Neural crest cell (in vitro differentiated cells): ENCODE measurements at places on chromosomes 6 and 20.

DNA sequence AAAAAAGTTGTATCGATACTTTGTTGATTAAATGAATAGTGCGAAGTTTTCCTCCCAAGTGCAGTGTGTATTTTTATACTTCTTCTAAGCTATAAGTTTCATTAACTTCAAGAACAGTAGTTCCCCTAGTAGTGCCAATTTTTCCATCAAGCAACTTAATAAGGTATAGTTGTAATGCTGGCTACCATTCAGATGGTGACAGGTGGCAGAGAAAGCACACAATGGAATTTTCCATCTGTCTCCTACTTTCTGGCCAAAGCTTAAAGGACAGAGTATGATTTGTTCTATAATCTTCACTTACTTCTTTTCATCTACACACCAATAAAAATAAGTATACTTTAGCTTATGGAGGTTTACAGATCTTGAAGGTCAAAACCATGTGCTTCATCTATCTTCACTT, 431.1 kb downstream of the NKAIN2 start:
- DNase-seq, result no peak
- H3K4me1 ChIP-seq, result no peaks in the 10 kb centered on the region
- no peak overlapping the region for H3K4me3 ChIP-seq
- no peaks in the 10 kb centered on the region for H3K27me3 ChIP-seq
- no peak overlapping the region for H3K27ac ChIP-seq

DNA sequence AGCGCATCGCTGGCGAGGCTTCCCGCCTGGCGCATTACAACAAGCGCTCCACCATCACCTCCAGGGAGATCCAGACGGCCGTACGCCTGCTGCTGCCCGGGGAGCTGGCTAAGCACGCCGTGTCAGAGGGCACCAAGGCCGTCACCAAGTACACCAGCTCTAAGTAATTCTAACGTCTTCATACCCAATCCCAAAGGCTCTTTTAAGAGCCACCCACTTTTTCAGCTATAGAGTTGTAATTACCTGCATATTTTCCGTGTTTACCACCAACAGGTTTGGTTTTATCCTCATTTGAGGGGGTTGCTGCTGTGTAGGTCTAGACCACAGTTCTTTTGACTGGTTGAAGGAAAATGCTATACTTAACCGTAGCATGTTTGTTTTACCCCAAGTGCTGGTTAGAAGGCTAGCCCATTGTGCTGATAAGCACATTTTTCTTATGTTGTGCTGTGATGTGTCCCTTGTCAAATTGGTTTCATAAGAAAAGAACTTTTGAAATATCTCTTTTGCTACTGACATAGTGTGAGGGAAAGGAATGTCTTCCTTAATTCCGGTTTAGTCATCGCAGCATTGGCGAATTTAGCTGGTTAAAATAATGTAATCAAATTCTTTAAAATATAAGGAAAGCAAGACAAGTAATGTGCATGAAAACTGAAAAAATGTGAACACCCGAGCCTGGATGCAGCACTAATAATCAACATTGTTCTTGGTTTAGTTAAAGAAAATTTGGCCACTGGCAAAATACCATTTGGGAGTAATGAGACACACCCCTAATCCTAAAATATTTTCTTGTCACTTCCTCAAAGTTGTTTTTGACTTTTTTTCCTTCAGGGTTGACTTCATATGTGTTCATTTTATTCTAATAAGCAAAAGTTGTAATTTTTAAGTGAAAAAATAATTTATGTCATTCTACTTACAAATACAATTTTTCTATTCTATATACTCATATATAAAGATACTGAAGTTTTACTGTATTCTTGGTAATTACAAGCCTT, 112.8 kb downstream of the HFE start:
- H3K27ac ChIP-seq, result peak overlapping the region; percentile 98
- H3K27me3 ChIP-seq, result peaks cover 32% of the 10 kb centered on the region
- H3K4me1 ChIP-seq, result peaks cover 51% of the 10 kb centered on the region
- no peak for DNase-seq
- peak overlapping the region; percentile 98 for H3K4me3 ChIP-seq
- H3K36me3 ChIP-seq, result peaks cover 12% of the 10 kb centered on the region

DNA sequence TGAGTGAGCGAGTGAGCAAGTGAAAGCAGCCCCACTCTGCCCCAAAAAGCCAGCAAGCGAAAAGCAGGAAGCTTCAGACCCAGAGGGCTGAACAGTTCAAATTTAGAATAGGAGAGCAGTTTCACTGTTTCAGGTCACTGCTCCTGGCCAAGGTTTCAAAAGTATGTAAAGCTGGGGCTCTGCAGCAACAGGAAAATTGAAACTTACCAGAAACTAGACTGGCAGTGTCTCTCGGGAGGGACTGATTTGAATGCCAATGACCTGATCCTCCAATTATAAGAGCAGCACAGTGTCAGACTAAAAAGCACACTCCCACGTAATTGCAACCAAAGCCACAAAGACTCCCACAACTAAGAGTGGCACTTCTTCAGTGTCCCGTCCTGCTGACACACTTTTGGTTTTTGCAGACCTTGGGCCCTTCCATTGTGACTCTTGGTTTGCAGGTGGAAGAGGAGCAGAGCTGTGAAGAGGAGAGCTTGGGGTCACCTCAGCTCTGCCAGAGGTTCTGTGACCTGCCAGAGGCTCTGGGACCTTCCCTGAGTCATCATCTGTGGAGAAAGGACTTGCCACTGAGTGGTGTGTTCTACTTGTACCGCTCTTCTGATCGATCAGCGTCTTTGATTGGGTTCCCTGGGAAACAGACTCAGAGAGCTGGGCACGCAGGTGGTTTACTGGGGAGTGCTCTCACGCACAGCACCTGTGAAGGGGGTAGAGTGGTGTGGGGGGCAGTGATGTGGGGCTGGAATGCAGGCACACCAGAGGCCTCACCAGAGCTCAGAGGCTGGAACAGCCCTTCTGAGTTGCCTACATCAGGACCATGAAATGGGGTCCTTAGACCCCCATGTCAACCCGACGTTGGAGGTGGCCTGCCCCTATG, 52.7 kb upstream of the PTGIS start:
- H3K27me3 ChIP-seq, result no peaks in the 10 kb centered on the region
- H3K27ac ChIP-seq, result no peak overlapping the region
- peaks cover 9% of the 10 kb centered on the region for H3K4me1 ChIP-seq
- no peak for DNase-seq
- no peaks in the 10 kb centered on the region for H3K36me3 ChIP-seq
- no peak overlapping the region for H3K4me3 ChIP-seq

- no peak for DNase-seq
- H3K4me1 ChIP-seq, result peaks cover 20% of the 10 kb centered on the region
- peaks cover 25% of the 10 kb centered on the region for H3K27me3 ChIP-seq
- no peaks in the 10 kb centered on the region for H3K36me3 ChIP-seq
- H3K4me3 ChIP-seq, result no peak overlapping the region
- no peak overlapping the region for H3K27ac ChIP-seq
Observed at GRCh38 chr6:56949925-56950495, 4.9 kb upstream of the BEND6 start.

DNA sequence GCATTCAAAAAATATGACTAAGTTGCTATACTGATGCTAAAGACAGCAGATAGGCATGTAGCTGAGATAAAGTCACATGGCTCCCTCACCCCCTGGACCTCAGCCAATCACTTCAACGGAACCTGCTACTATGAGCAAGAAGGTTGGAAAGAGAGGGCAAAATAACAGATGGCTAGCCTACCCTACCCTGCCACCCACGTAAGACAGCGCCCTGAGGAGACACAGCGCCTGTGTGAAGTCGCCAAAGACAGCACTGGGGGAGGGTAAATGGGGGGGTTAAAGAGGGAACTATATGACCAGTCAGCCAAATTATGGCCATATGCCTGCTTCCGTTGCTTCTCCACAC, 163.2 kb downstream of the RALGAPA2 start:
- H3K36me3 ChIP-seq, result peaks cover 6% of the 10 kb centered on the region
- H3K27ac ChIP-seq, result no peak overlapping the region
- H3K4me1 ChIP-seq, result no peaks in the 10 kb centered on the region
- H3K27me3 ChIP-seq, result no peaks in the 10 kb centered on the region
- DNase-seq, result no peak

DNA sequence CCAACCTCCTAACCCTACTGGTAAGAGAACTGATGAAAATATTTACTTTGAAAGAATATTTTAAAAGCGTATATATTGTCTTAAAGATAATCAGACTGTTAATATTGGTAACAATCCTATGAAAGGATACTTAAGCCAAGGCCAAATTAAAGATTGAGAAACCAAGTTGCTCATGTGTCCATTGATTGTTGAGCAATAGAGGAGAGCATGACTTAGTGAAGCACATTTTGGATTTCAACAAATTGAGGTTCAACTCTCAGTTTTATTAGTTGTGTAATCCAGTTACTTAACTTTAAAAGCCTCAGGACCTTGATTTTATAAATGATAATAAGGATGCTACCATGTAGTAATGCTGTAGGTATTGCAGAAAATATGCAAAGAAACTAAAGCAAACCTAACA, 56.8 kb downstream of the PRL start:
- H3K4me1 ChIP-seq, result no peaks in the 10 kb centered on the region
- no peak overlapping the region for H3K27ac ChIP-seq

GRCh38 chr6:131524695-131525336, 48.2 kb upstream of the ARG1 start:
- H3K4me3 ChIP-seq, result no peak overlapping the region
- no peaks in the 10 kb centered on the region for H3K4me1 ChIP-seq

- peaks cover 37% of the 10 kb centered on the region for H3K4me1 ChIP-seq
- no peak for DNase-seq
- no peaks in the 10 kb centered on the region for H3K36me3 ChIP-seq
- H3K4me3 ChIP-seq, result no peak overlapping the region
Observed at GRCh38 chr6:80249897-80250296, 143.4 kb downstream of the BCKDHB start.

GRCh38 chr6:166866839-166867637, 89.3 kb downstream of the RNASET2 start:
- H3K27me3 ChIP-seq, result no peaks in the 10 kb centered on the region
- H3K4me1 ChIP-seq, result peaks cover under 1% of the 10 kb centered on the region
- H3K4me3 ChIP-seq, result no peak overlapping the region
- no peak for DNase-seq
- no peak overlapping the region for H3K27ac ChIP-seq

DNA sequence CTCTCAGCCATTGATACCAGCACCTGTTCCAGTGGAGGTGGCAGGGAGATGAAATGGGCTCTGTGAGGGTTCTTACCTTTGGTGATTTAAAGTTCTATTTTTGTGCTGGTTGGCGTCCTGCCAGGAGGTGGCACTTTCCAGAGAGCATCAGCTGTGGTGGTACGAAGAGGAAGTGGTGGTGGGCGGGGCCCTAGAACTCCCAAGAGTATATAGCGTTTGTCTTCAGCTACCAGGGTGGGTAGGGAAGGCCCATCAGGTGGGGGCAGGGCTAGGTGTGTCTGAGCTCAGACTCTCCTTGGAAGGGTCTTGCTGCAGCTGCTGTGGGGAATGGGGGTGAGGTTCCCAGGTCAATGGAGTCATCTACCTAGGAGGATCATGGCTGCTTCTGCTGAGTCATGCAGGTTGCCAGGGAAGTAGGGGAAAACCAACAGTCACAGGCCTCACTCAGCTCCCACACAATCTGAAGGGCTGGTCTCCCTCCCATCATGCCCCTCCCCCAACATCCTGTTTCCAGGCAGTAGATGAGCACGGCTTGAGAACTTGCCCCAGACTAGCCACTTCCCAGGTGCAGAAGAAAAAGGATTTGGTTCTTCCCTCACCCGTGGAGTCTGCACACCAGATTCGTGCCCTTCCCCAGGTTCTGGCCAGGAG, 46.6 kb downstream of the MOXD1 start:
- peaks cover 60% of the 10 kb centered on the region for H3K36me3 ChIP-seq
- H3K4me3 ChIP-seq, result no peak overlapping the region
- no peaks in the 10 kb centered on the region for H3K27me3 ChIP-seq
- no peak overlapping the region for H3K27ac ChIP-seq

- no peak overlapping the region for H3K27ac ChIP-seq
- no peak for DNase-seq
- H3K27me3 ChIP-seq, result peaks cover 7% of the 10 kb centered on the region
- H3K4me1 ChIP-seq, result peaks cover 4% of the 10 kb centered on the region
- no peak overlapping the region for H3K4me3 ChIP-seq
- H3K36me3 ChIP-seq, result no peaks in the 10 kb centered on the region
Observed at GRCh38 chr6:35977308-35977707, 47.1 kb downstream of the SLC26A8 start.

- peak overlapping the region; percentile 13 for H3K4me3 ChIP-seq
- no peak for DNase-seq
- no peaks in the 10 kb centered on the region for H3K36me3 ChIP-seq
- peaks cover 97% of the 10 kb centered on the region for H3K27me3 ChIP-seq
Observed at GRCh38 chr6:1624058-1624850, 14.5 kb downstream of the FOXC1 start.

GRCh38 chr6:7758456-7758855, 32.6 kb downstream of the BMP6 start:
- H3K27ac ChIP-seq, result no peak overlapping the region
- no peak for DNase-seq
- H3K27me3 ChIP-seq, result peaks cover 11% of the 10 kb centered on the region
- H3K4me1 ChIP-seq, result peaks cover under 1% of the 10 kb centered on the region

DNA sequence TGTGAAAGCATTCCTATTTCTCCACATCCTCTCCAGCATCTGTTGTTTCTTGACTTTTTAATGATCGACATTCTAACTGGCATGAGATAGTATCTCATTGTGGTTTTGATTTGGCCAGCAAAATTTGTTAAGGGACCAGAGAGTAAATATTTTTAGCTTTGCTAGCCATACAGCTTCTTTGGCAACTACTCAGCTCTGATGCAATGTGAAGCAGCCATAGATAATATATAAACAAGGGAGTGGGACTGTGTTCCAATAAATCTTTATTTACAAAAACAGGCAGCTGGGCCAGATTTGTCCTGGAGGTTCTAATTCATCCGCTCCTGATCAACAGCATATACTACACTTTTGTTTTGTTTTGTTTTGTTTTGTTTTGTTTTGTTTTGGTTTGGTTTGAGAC, 202.9 kb downstream of the ZNF217 start:
- H3K27ac ChIP-seq, result no peak overlapping the region
- H3K36me3 ChIP-seq, result no peaks in the 10 kb centered on the region
- H3K4me3 ChIP-seq, result no peak overlapping the region
- peaks cover 7% of the 10 kb centered on the region for H3K4me1 ChIP-seq
- no peaks in the 10 kb centered on the region for H3K27me3 ChIP-seq

DNA sequence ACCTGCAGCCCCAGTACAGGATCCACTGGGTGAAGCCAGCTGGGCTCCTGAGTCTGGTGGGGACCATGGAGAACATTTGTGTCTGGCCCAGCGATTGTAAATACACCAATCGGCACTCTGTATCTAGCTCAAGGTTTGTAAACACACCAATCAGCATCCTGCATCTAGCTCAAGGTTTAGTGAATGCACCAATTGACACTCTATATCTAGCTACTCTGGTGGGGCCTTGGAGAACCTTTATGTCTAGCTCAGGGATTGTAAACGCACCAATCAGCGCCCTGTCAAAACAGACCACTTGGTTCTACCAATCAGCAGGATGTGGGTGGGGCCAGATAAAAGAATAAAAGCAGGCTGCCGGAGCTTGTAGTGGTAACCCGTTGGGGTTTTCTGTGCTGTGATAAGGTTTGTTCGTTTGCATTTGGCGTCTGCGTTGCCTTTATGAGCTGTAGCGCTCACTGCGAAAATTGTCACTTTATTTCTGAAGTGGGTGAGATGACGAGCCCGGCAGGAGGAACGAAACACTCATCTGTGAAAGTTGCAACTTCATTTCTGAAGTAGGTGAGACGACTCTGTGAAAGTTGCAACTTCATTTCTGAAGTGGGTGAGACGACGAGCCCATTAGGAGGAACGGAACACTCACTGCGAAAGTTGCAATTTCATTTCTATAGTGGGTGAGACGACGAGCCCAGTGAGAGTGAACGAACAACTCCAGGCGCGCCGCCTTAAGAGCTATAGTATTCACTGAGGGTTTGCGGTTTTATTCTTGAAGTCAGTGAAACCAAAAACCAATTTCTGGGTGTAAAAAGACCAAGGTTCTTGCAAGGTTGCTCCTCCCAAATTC, 31.1 kb downstream of the SERPINB6 start:
- no peaks in the 10 kb centered on the region for H3K4me1 ChIP-seq
- H3K27me3 ChIP-seq, result peaks cover 3% of the 10 kb centered on the region
- H3K36me3 ChIP-seq, result no peaks in the 10 kb centered on the region
- no peak overlapping the region for H3K27ac ChIP-seq
- DNase-seq, result no peak
- H3K4me3 ChIP-seq, result no peak overlapping the region
